ENCODE measurements at places on chromosomes 2 and 18.

GRCh38 chr2:3115301-3116042 lies 262.1 kb downstream of the EIPR1 start:
- peak; percentile 8 for DNase-seq

DNA sequence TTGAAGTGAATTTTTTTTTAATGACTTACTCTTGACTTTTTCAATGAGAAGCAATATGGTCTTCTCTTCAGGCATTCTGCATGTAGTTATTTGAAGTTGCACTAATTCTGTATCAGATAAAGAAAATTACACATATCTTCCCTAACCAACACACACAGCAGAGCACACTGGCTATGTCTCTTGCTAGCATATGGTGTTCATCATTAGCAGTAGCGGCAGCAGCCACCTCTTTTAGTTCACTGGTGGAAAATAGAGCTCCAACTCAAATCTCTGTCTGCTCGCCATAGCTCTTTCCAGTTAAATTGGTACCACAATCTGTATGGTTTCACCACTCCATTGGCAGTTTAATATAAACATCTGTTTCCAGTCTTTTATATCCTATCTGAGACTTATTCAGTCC lies 278.1 kb upstream of the ZEB2 start:
- no peak for DNase-seq

DNA sequence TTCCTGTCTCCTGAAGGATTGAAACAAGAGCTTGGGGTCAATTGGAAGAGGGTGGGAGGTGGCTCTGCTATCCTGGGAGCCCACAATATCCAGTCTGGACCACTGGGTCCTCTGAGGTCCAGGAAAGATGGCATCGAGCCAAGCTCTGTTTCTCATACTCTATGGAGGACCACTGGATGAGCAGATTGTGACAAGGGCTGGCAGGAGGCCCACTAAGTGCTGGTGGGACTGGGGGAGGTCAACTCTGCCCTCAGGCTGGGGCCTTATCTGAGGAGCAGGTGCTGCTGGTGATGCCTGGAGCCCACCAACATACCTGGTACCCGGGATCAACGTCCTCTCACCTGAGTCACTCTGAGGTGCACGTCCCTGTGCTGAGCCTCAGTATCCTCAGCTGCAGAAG lies 142.4 kb downstream of the NDUFA10 start:
- no peak for DNase-seq

DNA sequence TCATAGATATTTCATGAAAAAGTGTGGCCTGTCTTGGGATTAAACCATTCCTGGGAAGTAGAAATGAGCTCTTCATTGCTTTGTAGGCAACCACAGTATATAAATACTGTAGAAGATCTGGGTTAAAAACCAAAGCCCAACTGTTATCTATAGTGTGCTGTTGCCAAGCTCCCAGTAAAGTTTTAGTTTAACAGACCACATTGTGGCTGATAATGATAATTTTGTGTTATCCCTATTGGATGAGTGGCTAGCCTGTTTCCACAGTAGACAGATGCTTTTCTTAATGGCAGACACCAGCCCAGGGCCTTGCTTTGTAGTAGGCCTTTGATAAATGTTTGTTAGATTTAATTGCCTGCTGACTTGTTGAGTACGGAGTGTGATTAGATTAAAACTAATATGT lies 52.1 kb downstream of the FMNL2 start:
- no peak for DNase-seq

DNA sequence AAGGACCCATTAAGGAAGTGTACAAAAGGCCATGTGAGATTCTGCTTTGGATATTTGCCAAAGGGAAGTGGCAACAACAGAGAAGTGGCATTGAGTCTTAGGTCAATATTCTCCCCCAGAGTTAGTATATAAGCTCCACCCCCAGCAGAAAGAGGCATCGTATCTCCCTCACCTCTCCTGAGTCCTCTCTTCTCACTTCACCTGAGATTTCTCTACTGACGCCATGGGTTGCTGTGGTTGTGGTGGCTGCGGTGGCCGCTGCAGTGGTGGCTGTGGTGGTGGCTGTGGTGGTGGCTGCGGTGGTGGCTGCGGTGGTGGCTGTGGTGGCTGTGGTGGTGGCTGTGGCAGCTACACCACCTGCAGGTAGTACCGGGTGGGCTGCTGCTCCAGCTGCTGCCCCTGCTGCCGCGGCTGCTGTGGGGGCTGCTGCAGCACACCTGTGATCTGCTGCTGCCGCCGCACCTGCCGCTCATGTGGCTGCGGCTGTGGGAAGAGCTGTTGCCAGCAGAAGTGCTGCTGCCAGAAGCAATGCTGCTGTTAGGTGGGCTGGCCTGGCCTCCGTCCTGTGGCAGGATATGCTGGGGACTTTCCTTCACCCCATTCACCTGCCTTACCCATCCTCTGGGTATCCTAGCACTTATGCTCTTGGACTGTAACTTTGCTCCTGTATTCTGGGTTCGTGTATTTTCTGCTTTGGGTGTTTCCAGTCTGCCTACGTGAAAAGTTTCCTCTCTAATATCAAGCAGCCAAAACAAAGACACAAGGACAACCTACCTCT lies 5.9 kb downstream of the SCYGR3 start:
- DNase-seq = no peak

DNA sequence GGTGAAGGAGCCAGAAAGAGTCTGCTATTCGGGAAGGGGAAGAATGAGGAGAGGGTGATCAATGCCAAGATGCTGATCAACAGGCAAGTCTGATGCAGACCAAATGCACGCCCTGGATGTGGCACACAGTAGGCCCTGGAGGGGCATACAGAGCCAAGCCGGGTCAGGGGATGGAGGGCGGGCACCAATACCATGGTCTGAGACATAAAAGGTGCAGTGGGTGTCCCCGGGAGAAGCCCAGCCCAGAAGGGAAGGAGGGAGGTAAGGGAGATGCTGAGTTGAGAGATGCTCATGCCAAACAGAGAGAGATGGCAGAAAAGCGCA lies 66.6 kb upstream of the ID2 start:
- DNase-seq = no peak

GRCh38 chr2:20934236-20934635 lies 109.6 kb downstream of the APOB start:
- no peak for DNase-seq

GRCh38 chr18:70377317-70377799 lies 88.5 kb downstream of the SOCS6 start:
- no peak for DNase-seq

DNA sequence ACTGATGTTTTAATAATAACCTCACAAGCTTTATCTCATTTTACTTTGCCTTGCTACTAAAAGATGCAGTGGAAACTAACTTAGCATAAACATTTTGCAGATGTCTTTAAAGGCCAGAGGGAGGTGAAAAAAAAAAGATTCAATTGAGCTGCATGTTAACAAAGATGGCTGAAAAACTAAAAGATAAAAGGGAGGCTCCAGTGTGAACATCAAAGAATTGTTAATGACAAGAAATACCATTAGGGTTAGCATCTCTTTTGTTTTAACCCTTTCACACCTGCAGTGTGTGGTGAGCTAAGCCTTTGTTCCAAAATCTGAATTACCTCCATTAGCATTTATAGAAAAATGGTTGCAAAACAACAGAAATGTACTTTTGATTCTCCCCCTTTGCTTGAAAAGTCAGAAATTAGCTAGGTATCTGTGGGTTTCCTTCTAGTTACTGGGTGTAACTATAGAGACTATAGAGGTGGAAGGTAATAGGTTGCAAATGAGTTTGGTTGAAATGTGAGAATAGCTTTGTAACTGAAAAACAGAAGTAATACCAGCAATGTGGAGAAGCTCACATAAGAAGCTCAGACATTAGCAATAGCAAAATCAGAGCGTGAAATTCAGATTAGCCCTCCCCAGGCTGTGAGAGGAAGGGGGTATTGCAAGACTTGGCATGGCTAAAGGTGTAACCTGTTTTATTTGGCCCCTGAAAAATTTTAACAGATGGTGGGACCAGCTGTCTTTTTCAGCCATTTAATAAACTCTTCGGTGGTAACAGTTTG lies 34.8 kb upstream of the SP5 start:
- DNase-seq = no peak

- peak; percentile 68 for DNase-seq
Measured at GRCh38 chr18:48832938-48833700, 117.6 kb downstream of the SMAD7 start.

- no peak for DNase-seq
Measured at GRCh38 chr2:159758686-159759085, 39.3 kb downstream of the CD302 start.
